Parietal lobe (tissue), 2 donors: ENCODE measurements at places on chromosomes 6 and 20. TPM values are rescaled to one million over a fixed set of nuclear protein-coding genes. Genes with fewer than 3 reads are reported as not detected.

The HAO1 gene
- not detected for total RNA-seq

The YTHDF1 gene
- total RNA-seq = 24.4 TPM

The C2 gene
- total RNA-seq = 3.1 TPM

The MLN gene
- total RNA-seq = not detected

The ARMC2 gene
- 17.2 TPM for total RNA-seq

The RGS19 gene
- total RNA-seq = 7.2 TPM

The LPA gene
- total RNA-seq = 2.5 TPM

The BNIP5 gene
- not detected for total RNA-seq

The IPCEF1 gene
- total RNA-seq = 32.6 TPM

The HLA-DMB gene
- total RNA-seq = 0.31 TPM

The FOXP4 gene
- 3.4 TPM for total RNA-seq

The SAPCD1 gene
- total RNA-seq = 1.3 TPM

The KPNA5 gene
- 34.4 TPM for total RNA-seq

The DYNLT2 gene
- total RNA-seq = 4.1 TPM

The PRSS35 gene
- total RNA-seq = 2.5 TPM
